ENCODE measurements at places on chromosomes 1 and 21. TPM values are rescaled to one million over a fixed set of nuclear protein-coding genes. Genes with fewer than 3 reads are reported as not detected.

DNA sequence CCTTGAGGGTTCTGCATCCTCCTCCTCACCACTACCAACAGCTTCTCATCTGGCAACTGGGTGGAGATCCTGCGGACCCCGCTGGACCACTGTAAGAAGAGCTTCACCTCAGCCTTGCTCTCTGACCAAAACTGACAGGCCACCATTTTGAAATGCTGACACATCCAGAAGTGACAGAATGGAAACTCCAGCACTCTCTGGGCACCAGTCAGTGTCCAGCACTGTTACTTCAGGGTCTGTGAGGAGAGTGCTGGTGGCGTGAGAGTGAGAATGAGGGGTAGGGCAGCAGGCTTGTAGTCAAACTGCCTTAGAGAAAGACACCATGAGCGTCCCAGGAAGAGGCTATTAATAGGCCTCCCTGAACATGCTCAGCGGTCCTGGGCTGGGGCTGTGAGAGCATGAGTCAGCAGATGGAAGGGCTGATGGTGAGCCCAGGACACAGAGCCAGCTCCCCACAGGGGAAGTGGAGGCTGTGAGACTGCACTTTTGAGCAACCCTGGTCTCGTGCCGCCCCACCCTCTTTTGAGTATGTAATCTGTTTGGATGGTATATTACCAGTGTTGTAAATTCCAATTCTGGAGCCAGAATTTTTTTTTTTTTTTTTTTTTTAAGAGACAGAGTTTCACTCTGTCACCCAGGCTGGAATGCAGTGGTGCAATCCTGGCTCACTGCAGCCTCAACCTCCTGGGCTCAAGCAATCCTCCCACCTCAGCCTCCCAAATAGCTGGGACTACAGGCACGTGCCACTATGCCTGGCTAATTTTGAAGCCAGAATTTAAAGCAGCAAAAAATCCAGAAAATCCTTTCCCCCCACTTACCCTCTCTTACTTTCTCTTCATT, 34.4 kb upstream of the SLC30A1 start:
- no peak for DNase-seq

DNA sequence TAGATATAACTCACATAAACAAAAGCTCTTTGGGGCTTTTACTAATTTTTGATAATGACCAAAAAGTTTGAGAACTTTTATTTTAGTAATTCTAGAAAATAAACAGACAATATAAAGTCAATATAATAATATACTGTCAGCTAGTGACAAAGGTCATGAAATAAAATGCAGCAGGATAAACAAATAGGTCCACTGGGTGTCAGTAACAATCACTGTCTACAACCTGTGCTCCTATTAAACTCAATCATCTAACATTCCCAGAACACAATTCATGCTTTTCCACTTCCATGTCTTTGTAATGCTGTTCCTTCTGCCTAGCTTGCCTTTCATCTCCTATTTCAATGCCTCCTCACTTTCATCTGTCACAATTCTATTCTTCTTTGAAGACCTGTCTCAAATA, 186.1 kb downstream of the GIPC2 start:
- DNase-seq: no peak

- no peak for DNase-seq
Observed at GRCh38 chr1:236795757-236796667, 920 bp downstream of the MTR start.

- no peak for DNase-seq
Observed at GRCh38 chr1:3895279-3895950, 4.7 kb downstream of the C1orf174 start.

DNA sequence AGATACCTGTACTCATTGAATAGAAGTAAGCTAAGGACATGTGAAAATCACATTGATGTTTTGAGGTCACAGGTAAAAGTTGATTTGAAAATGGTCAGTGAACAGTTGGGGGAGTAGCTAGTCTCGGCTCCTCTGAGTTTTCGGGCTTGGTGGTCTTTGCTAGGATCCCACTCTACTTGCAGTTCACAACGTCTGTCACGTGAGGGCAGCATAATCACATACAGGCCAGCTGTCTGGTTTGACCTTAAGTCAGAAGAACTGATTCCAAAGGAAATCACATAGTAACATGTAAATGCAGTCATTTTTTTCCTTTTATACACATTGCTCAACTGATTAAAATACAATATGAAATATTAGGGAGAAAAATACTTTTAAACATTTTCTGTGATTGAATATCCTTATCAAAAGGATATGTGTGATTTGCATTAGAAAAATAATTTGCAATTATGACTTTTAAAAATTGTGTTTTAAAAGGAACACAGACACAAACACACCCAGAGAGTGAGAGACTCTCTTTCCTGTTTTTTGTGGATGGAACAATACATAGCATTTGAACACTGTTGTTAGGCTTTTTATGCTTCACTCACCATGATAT, 21.8 kb upstream of the PDC start:
- DNase-seq: peak; percentile 13

DNA sequence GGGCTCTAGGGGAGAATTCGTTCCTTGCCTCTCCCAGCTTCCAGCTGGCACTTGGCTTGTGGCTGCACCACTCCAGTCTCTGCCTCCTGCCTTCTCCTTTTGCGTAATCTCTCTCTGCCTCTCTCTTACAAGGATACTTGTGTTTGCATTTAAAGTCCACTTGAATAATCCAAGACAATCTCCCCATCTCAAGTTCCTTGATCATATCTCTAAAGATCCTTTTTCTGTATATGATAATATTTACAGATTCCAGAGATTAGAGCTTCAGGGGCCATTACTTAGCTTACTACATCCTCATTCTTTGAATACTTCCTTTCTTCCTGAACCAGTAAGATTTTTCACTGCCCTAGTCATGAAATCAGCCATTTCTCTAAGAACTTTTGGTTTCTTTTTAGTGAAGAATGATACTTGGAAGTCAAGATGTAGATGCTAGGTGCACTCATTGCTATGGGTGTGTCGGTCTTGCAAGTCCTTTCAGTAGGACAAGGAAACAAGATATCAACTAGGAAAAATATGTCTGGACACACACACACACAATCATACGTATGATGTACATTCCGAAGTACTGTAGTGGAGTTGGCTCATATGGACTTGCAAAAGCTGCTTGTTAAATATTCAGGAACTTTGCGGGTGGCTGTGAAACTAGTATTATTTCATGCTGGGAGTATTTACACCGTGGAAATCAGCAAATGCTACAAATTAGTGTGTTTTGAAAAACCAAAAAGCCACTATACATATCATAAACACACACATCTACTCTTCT, 20.8 kb upstream of the RLF start:
- no peak for DNase-seq

- DNase-seq: no peak
Observed at GRCh38 chr21:33364830-33365229, 38.4 kb upstream of the IFNGR2 start.

- DNase-seq: no peak
Observed at GRCh38 chr1:244319283-244320132, 132.2 kb downstream of the ADSS2 start.

GRCh38 chr1:19640363-19641316, 3.5 kb upstream of the NBL1 start:
- no peak for DNase-seq

DNA sequence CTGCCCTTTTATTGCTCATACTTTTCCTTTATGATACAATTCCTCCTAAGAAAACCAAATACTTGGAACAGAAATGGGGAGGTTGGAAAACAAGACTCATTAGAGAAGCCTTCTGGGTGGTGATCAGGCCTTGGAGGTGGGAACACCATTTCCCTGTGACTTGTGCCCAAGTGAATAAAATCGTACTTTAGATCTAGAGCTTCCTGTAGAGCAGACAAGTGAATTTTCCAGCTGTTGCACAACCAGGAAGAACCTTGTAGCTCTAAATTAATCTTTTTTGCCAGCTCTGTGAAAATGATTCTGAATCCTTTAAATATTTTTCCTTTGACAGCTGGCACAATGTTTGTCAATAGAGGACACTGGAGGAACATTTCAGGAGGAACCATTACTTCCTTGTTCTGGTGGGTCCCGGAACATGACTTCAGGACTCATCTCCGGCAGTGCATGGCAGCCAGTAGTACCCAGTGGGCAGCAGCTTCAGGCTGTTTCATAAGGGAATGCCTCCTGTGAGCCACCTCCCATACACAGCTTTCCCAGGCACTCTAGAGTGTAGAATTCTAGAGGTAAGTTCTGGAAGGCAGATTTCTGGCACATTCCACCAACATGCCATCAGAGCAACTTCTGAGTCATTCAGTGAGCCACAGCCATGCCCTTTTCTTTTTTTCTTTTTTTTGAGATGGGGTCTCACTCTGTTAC, 5.5 kb upstream of the SNAPIN start:
- DNase-seq: no peak

GRCh38 chr1:175820456-175821025, 77.1 kb upstream of the TNR start:
- no peak for DNase-seq

GRCh38 chr1:59596432-59596831, 218.3 kb upstream of the HOOK1 start:
- DNase-seq: no peak

GRCh38 chr1:230568676-230569075, 73.6 kb upstream of the COG2 start:
- no peak for DNase-seq

- peak; percentile 44 for DNase-seq
Observed at GRCh38 chr1:182059936-182060335, 1.6 kb downstream of the ZNF648 start.

GRCh38 chr1:172278478-172278877, 142.0 kb upstream of the C1orf105 start:
- no peak for DNase-seq

DNA sequence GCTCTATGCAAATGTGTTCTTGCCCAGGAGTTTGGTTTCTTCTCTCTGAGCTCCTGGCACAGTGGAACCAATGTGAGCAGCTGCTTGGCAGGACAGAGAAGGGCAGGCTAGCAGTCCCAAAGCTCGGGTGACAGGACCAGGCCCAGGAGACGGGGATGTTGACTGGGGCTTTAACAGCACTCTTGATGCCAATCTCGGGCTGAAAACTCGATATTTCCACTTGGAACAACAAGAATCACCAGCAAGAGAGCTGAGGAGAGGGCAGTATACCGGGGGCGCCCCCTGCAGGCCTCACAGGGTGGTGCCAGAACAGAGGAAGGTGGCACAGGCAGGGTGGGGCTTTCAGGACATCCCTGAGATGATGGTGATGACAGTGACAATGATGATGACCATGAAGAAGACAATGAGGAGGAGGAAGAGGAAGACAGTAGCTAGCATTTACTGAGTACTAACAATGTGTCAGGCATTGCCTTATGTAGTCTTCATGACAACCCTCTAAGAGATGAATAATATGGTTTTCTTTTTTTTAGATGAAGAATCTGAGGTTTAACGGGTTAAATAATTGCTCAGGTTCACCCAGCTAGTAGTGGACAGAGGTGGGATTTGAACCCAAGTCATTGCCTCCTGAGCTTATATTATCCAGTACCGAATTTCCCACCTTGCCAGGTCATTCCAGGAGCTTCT, 2.7 kb upstream of the KCNJ9 start:
- DNase-seq: no peak

DNA sequence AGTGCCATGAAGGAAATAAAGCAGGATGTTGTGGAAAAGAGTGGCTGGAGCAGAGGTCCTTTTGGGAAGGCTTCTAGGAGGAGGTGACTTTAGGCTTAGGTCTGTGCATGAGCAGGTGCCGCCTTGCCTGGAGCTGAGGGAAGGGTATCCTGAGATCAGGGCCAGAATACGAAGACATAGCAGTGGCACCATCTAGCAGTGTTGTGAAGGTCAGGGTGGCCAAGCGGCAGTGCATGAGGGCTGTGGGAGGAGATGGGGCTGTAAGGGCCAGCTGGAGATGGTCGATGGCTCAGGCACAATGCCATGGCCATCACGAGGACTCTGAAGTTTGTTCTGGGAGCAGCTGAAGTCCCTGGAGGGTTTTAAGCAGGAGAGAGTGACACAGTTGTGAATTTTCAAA, 219.5 kb downstream of the PTPRU start:
- DNase-seq: no peak

- no peak for DNase-seq
Observed at GRCh38 chr1:8567146-8567545, 249.2 kb downstream of the SLC45A1 start.

DNA sequence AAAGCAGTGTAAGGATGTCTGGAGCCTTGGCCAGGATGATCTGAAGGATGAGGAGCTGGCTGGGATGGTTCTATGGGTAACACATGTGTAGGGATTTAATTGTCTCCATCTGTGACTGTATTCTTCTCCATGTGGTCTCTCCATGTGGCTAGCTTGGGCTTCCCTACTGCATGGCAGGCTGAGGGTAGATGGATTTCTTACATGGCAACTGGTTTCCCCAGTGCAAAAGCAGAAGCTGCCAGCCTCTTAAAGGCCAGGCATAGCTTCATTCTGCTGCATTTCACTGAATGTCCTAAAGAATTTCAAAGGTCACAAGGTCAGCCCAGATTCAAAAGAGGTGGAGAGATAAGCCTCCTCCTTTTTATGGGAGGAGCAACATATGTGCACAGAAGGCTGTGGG, 61.7 kb downstream of the XCL2 start:
- DNase-seq: no peak

DNA sequence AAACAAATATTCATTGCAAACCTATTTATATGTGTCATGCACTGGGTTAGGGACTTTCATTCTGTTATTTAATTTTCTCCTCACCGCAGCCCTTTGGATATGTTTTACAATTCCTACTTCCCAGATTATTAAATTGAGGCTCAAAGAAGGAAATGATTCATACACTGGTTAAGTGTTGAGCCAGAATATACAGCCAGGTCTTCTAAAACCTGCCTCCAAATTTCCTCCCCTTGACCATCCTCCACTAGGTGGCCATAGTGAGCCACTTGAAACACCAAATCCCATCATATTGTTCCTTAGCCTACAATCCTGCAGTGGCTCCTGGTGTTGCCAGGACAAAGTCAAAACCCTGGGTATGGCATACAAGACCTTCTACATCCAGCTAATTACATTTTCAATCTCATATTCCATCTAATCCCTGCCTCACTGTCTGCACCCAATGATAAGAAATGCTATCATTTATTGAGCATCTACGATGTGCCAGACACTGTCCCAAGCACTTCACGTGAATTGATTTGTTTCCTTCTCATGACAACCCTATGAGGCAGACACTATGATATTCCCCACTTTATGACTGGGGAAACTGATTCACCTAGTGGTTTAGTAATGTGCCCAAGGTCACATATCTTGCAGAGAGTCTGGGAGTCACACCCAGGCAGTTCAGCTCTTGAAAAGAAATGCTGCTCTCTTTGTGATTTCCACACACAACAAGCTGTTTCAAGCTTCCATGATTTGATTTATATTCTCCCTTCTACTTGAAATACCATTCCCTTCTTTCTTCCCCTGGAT, 23.6 kb upstream of the KIRREL1 start:
- no peak for DNase-seq

WNT4 gene
- 3.3 TPM for total RNA-seq

CLEC20A gene
- not detected for total RNA-seq

RAB42 gene
- total RNA-seq: 1.2 TPM

LCE1D gene
- total RNA-seq: not detected

NCSTN gene
- 24.5 TPM for total RNA-seq

OR2T2 gene
- total RNA-seq: not detected

RPE65 gene
- total RNA-seq: 0.41 TPM

RFX5 gene
- total RNA-seq: 14.3 TPM

SPRR2A gene
- not detected for total RNA-seq

ZSWIM5 gene
- total RNA-seq: 15.9 TPM

ZNF648 gene
- total RNA-seq: under 0.01 TPM

All from frontal cortex (tissue), 4 donors.